ENCODE measurements at places on chromosomes 3 and 15. TPM values are rescaled to one million over a fixed set of nuclear protein-coding genes. Genes with fewer than 3 reads are reported as not detected.

- DNase-seq, result no peak
These were observed 155.5 kb downstream of the POLR2M start for GRCh38 chr15:57861815-57862586.

- no peak for DNase-seq
These were observed 318.5 kb upstream of the ADAMTS9 start for GRCh38 chr3:65006300-65006739.

The SI gene
- polyA plus RNA-seq, result 0.01 TPM

GRCh38 chr3:24487325-24488262 is 7.1 kb downstream of the THRB start:
- no peak for DNase-seq

- DNase-seq, result peak; percentile 67
These were observed 922 bp downstream of the RAB11A start for GRCh38 chr15:65869954-65870871.

DNA sequence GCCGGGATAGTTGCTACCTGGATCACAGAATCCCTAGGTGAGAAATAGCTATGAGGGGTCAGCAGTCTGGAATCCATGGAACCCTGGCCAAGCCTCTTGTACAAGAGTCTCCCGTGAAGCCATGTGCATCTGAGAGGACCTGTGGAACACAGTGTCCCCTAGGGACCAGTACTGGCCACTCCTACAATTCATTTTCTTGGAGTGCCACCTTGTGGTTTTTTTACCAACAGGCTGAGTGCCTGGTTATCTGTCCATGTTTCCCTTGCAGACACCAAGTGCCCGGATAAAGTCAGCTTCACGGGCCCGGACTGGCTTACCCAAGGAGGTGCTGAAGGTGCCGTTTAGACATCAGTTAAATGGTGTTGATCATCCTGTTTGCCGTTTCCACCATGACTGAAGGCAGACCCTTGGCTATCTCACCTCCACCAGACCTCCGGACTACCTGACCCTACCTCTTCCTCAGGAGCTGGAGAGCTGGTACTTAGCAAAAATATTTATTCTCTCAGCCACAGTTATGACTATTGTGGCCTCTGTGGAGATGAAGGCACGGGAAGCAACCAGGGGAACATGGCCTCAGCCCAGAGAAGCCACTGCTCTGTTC is 93.9 kb downstream of the RBPMS2 start:
- DNase-seq, result no peak

GRCh38 chr15:69117431-69117871 is 43.0 kb upstream of the GLCE start:
- DNase-seq, result no peak

The CADPS gene
- 12.9 TPM for polyA plus RNA-seq

The ERICH6 gene
- polyA plus RNA-seq, result not detected

- no peak for DNase-seq
These were observed 16.8 kb upstream of the SMAD3 start for GRCh38 chr15:67048281-67049279.

The CX3CR1 gene
- 0.15 TPM for polyA plus RNA-seq

DNA sequence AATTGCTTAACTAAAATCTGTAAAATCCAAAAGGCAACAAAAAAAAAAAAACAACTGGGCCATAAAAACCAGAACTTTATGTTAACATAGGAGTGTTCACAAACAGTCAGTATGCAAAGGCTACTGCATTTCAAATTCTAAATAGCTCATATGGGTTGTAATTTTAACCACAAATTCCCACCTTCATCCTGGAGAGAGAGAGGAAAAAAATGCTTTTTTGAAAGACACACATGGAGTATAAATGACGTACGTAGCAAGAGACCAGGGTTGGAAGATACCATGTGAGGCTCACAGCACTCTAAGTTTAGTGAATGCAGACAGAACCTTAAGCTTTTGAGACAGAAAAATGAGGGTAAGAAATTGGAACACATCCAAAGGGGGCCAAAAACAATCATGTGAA is 115.9 kb downstream of the FMN1 start:
- no peak for DNase-seq

GRCh38 chr3:166685246-166685645 is 694.9 kb downstream of the ZBBX start:
- DNase-seq, result no peak

- no peak for DNase-seq
These were observed 146.6 kb upstream of the TPM1 start for GRCh38 chr15:62895905-62896316.

The EOMES gene
- 0.04 TPM for polyA plus RNA-seq

The KCNAB1 gene
- polyA plus RNA-seq, result 2.0 TPM

- DNase-seq, result no peak
These were observed 41.2 kb downstream of the PCCB start for GRCh38 chr3:136291302-136291701.

GRCh38 chr15:64134345-64134829 is 17.1 kb upstream of the SNX22 start:
- DNase-seq, result peak; percentile 79

The HGD gene
- not detected for polyA plus RNA-seq

DNA sequence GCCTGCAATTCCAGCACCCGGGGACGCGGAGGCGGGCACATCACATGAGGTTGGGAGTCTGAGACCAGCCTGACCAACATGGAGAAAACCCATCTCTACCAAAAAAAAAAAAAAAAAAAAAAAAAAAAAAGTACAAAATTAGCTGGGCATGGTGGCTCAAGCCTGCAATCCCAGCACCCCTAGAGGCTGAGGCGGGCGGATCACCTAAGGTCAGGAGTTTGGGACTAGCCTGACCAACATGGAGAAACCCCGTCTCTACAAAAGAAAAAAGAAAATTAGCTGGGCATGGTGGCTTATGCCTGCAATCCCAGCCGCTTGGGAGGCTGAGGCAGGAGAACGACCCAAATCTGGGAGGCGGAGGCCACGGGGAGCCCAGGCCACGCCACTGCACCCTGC is 7.5 kb upstream of the FAN1 start:
- no peak for DNase-seq

The MAP2K5 gene
- 16.3 TPM for polyA plus RNA-seq

DNA sequence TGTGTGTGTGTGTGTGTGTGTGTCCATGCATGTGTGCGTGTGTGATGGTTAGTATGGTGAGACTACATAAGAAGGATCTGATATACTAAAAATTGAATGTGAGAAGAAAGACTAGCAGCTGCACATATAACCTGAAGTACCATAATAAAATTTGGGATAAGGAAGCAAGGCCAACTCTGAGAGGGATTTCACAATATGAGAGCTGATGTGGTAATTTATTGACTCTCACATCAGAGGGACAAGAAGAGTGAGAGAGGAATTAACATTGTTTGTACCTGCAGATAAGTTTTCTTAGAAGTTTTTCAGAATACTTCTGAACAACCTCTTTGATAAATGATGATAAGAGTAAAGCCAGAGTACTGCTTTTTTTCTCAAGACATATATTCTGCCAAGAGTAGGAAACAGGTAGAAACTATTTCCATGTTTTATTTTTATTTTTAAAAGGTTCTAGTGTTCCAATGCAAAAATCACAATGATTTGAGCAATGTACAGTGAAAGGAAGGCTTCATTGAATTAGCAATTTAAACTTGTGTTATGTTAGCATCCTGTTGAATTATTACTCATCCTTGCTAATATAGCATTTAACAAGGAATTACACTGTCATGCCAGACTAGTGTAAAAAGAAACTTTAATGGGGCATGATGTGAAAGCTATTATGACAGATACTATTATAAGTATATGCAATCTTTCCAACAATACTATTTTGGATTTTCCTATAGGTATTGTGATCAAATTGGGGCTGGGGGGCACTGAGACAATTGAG is 415.5 kb upstream of the ARPP21 start:
- DNase-seq, result no peak

DNA sequence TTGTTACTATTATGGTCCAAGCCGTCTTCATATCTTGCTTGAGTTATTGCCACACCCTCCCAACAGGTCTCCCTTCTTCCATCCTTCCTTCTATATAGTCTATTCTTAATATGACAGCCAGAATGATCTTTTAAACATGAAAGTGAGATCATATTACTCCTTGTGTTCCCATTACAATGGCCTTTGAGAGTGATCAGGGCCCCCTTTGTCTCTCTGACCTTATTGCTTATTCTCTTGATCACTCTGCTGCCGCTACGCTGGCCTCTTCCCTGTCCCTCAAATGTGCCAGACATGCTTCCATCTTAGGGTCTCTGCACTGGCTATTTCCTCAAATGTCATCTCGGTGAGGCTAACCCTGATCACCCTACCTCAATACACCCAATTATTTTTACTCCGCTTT is 38.1 kb downstream of the UBE2E2 start:
- DNase-seq, result no peak

GRCh38 chr3:41701191-41701698 is 260.7 kb downstream of the ULK4 start:
- no peak for DNase-seq

DNA sequence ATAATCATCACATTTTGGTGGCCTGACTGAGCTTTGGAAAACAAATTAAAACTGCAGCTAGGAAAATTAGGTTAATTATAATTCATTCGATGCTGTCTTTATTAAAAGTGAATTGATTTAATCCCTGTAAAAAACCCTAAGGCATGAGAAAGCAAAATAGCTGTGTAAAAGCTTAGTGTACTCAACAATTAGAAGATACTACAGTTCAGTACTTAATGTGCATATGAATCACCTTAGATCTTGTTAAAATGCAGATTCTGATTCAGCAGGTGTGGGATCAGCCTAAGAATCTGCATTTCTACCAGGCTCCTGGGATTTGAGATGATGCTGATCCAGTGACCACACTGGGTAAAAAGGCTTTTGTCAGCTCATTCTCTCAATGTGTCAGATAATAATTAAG is 559.9 kb upstream of the GOLIM4 start:
- DNase-seq, result no peak

The SPTBN5 gene
- polyA plus RNA-seq, result 1.3 TPM

DNA sequence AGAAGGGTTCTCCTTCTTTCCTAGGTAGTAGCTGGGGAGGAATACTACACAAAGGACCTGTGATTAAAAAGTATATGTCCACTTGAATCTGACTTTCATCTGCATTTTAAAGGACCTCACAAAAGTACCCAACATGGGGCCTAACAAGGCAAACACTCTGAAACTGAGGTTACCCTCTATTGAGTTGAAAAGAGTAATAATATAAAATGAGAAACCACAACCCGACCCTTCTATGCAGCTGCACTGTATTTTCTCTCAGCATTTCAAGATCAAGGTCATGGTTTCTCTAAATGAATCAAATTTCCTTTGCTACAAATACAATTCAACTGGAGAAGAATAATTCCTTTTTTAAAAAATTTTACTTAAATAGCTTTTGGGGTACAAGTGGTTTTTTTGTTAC is 106.3 kb downstream of the DMXL2 start:
- no peak for DNase-seq

DNA sequence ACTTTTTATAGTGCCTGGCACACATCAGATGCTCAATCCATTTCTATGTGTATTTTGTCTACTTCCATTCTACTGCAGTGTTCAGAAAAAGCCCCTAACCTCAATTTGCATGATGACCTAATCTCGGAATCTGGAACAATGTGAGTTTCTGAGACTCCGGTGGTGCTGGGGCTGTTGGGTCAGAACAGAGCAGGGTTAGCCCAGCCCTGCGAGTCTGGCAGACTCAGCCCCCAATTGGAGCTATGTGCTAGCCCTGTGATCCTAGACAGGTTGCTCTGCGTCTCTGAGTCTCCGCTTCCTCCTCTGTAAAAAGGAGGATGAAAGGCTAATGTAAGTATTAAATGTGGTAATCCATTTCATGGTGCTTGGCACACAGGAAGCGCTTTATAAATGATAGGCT is 95.0 kb upstream of the ICE2 start:
- no peak for DNase-seq

DNA sequence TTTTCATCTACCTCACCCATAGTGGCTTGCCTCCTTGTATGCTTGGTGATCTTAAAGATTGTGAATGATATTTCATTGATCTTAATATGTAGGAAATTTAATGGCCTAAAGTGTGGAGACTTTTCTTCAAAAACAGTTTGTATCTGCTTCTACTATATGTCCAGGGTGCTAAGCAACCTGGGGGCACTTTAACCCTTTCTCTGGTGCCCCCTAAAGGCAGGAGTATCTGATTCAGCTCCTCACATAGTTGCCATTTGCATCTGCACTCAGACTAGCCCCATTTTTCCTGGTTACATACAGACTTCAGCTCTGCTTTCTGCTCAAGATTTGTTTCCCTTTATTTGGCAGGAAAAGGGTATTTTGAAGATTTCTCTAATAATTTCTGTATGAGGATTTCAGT is 5.2 kb upstream of the PFN2 start:
- DNase-seq, result no peak

The CLDN16 gene
- polyA plus RNA-seq, result not detected

The BCL2A1 gene
- polyA plus RNA-seq, result 1.2 TPM

- DNase-seq, result no peak
These were observed 152.2 kb downstream of the NR2E3 start for GRCh38 chr15:71962537-71962936.

- no peak for DNase-seq
These were observed 293.8 kb downstream of the PTPRG start for GRCh38 chr3:61855211-61855610.

DNA sequence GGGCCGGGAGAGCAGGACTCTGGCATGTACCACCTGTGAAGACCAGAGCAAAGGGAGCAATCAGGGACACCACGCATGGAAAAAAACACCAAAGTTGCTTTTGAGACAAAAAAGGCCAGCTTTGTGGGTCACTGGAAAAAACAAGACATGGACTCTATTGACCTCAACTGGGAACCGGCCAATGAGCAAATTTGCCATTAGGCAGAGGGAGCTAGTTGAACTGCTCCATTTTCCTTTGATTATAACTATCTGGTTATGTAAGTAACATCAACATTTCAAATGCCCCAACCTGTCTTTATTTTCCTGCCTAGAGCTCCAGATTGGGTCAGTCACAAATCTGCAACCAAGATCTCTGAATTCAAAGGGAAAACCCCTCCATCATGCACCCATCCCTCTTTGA is 86.0 kb downstream of the ZNF385D start:
- DNase-seq, result no peak

GRCh38 chr3:133701435-133702358 is 40.0 kb upstream of the TOPBP1 start:
- no peak for DNase-seq

DNA sequence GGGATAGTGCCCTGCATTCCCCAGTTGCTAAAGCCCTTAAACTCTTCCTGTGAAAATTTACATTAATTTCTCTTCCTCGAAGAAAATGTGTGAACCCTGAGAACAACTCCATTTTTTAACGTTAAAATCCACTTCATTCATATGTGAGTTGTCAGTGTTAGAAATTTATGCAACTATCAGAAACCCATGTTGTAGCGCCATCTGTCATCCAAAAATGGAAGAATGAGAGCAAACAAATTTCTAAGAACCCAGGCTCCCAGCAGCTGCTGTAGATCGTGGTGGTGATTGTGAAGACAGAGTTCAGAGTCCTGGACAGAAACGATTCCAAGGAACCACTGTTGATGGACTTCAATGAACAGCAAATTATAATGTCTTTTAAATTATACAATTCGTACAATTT is 179.7 kb upstream of the NDN start:
- DNase-seq, result no peak

The WWTR1 gene
- polyA plus RNA-seq, result 14.5 TPM

- no peak for DNase-seq
These were observed 44.9 kb downstream of the DLEC1 start for GRCh38 chr3:38083871-38084333.

All from heart left ventricle (tissue), 16 donors.